HAP-1 (cell line): ENCODE measurements at places on chromosomes 4 and X.
A peak's percentile ranks its signal among the peaks of the same experiment; 100 is the strongest.

- DNase-seq: no peak
Observed at GRCh38 chr4:73317092-73317491, 58.5 kb upstream of the ANKRD17 start.

DNA sequence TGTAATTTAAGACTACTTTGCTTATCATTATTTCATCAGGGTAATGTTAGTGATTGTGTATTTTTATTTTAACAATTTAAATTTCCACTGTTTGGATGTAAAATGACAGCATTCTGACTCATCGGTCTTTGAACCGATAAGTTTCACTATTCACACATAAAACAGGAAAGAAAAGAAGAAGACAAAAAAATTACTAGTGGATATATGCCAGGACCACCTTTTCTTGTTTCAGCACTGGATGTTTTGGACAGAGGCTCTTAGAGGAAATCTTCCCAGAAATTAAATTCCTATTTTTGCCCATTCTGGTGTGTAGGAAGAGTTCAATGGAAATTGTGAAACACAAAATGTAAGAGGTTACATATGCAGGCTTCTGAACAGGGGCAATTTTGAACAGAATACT is 57.4 kb downstream of the VEGFC start:
- no peak for DNase-seq

DNA sequence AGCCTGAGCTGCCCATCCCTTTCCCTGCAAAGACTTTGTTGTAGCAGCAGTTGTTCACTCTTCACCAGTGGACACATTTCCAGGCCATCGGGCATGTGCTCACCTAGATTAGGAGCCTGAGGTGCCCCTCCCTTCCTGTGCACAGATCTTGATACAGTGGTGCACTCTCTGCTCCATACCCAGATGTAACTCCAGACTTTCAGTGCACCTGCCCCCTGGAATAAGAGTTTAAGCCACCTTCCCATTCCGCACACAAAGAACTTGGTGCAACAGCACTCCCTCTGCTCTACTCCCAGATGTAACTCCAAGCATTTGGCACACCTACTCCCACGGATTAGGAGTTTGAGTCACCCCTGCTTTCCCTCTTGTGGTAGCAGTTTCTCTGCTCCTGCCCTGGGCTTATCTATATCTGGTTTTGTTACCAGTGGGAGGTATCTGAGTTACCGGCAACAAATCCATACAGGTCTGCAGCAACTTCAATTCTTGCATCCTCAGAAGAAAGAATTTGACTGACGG is 36.0 kb upstream of the PLK4 start:
- DNase-seq: no peak

DNA sequence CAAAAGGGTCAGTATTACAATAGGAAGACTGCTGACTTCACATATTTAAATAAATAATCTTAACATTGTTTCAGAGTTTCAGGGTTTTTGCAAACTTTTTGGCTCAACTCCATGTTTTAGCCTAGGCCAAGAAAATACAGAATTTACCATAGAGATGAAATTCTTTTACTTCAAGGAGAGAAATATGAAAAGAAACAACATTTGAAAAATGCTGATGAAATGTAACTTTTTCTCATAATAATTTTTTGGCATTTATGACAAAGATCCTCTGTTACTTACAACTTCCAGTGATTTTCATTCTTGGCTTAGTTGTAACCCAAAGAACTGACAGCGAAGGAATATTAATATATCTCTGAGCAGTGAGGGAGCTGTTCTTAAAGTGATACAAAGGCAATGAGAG is 316.1 kb upstream of the EMCN start:
- DNase-seq: no peak

DNA sequence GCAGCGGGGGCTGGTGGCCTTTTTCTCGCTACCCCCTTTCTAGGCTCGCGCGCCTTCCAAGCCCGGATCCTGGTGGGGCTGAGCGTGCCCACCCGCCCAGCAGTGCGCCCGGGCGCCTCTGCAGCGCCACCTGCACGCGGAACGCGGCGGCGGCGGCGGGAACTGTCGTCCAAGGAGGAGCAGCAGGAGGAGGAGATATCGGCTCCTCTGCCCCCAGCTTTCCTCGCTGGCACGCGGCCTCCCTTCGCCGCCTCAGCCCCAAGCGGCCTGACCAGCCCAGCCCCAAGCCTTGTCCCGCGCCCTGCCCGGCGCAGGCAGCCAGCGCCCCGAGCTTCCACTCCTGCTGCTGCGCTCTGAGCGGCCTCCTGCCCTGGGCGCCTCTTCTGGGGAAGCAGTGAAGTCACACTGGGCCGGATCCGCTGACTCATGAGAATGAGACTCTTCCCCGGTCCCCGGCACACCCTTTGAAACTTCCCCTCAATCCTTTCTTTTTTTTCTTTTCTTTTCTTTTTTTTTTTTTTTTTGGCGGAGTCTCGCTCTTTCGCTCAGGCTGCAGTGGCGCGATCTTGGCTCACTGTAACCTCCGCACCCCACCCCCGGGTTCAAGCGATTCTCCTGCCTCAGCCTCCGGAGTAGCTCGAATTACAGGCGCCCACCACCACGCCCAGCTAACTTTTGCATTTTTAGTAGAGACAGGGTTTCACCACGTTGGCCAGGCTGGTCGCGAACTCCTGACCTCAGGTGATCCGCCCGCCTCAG is 10.6 kb upstream of the ELF4 start:
- peak; percentile 68 for DNase-seq

- DNase-seq: no peak
Observed at GRCh38 chr4:43339435-43339834, 446.9 kb downstream of the GRXCR1 start.

- DNase-seq: no peak
Observed at GRCh38 chr4:4655901-4656300, 114.1 kb upstream of the STX18 start.

GRCh38 chr4:76965866-76966579 is 16.5 kb downstream of the SEPTIN11 start:
- no peak for DNase-seq

DNA sequence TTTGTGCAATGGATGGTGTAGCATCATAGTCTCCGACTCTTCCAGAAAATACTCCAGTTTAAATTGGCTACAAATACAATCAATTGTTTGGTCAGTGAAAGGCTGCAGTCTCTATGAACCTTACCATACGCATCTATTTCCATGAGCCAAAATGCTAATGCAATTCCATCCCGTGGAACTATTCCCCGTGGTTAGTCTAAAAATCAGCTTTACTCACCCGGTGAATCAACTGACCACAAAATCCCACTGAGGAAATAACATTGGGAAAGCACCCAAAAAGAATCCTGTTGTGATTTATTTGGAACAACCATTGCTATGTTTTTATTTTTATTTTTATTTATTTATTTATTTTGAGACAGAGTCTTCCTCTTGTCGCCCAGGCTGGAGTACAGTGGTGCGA is 87.1 kb downstream of the DHX15 start:
- no peak for DNase-seq

GRCh38 chrX:45602151-45602550 is 401.5 kb upstream of the DIPK2B start:
- no peak for DNase-seq

GRCh38 chr4:126755506-126755905 is 877.3 kb upstream of the INTU start:
- DNase-seq: no peak

DNA sequence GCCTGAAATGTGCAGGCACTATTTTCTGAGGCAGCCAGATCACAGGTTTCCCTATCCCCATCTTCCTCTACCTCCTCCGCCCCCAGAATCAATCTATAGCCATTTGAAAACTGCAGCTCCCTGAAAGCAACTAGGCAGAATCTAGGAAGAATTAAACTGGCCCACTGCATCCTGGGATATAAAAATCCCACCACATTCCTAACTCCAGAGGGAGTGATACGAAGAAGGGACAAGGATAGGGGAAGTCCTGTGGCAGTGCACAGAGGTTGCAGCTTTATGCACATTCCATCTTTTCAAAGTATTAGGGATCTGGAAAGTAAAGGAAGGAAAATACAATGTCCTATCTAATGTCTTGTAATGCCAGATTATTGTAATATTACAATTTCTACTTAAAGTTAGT is 18.3 kb upstream of the HERC3 start:
- no peak for DNase-seq

DNA sequence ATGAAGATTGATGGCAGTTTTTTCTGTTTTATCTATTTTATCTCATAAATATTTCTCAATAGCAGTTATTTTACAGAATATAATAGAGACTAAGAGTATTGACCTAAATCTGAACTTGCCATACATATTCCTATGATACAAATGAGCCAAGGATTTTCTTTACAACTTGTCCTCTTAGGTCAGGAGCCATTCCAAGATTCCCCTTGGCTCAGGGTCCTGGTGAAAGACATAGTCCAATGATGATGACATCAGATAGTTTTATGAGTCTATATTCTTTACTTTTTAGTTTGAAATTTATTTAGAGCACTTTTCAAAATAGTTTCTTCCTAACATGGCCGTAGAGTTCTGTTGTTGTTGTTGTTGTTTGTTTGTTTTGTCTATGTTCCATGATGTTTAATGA is 869.1 kb upstream of the GRID2 start:
- no peak for DNase-seq

GRCh38 chr4:67465763-67466052 is 79.6 kb downstream of the CENPC start:
- DNase-seq: no peak

DNA sequence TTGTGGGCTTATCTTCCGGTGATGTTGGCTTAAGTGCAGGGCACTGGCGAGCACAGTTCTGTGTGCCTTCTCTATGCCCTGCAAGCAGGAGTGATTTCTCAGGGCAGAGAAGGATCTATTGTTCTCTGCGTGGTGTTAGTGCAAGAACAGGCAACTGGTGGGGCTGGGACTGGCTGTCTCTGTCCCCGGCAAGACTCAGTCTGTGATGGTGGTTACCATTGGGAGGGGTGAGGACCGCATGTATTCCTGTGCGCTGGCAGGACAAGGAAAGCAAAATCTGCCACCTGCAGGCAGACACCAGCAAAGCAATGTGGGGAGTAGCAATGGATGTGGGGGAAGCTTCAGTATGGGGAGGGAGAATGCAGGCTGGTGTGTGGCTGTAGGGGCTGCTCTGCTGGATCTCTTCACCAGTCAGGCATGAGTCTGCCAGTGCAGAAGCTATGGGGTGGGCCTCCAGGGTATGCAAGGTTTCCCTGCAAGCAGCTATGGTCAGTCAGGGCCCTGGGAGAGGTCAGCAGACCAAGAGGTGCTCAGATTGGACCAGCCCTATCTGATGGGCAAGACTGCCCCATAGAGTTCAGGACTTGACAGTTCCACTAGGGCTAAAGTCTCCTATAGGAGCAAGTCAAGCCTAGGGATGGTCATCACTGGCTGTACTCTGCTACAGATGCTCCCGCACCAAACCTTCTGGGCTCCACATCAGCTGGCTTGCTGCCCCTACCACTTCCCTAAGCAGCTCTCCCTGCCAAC is 16.8 kb downstream of the PF4 start:
- no peak for DNase-seq

DNA sequence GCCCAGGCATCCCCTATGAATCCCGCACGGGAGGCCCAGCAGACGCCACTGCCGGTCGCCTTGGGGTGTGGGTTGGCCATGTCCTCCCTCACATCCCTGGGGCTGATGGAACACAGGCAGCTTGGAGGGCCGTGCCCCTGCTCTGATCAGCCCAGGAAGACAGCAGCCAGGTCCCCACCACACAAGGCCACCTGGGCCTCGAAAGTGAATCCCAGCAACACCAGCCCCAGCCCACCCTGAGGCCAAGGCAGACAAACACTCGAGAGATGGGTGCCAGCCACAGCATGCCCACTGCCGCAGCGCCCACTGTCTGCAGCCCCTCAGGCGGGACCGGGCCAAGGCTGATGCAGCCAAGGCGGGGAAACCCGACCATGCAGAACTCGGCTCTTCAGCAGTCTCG is 85.5 kb downstream of the HMX1 start:
- DNase-seq: no peak

DNA sequence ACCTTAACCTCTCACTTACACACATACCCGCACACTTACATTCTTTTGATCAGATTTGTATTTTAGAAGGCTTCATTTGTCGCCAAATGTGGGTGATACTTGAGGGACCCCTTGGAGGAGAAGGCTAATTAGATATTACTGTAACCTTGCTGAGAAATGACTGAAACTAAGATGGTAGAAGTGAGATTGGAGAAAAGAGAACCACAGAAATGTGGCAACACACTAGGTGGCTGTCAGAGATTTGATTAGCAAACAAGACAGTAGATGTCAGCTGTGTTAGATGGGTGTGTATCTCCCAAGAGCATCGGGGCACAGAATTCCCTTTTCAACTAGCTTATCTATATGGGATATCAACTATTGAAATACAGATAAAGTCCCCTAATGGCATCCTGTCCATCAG is 149.3 kb upstream of the FABP2 start:
- no peak for DNase-seq

- no peak for DNase-seq
Observed at GRCh38 chr4:160414496-160414895, 1311.6 kb downstream of the RAPGEF2 start.

DNA sequence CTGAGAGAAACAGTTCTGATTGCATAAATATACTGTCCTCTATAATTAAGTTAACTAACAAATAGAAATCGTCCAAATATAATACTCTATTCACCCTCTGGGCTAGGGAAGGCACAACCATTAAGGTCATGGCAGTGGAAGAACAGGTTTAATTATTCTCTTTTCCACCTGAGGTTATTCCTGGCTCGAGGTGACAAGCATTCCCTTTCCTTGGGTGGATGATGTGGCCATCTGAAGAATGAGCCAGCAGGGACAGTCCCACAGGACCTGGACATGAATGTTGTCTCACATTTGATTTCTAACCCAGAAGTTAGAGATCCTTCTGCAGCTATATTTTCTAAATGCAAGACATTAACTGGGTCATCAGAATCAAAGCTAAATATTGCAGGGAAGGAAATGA is 5.5 kb downstream of the IBSP start:
- no peak for DNase-seq

- no peak for DNase-seq
Observed at GRCh38 chr4:112318239-112319142, 21.3 kb downstream of the ALPK1 start.

GRCh38 chrX:42149765-42150164 is 226.4 kb upstream of the CASK start:
- no peak for DNase-seq

GRCh38 chrX:103423955-103424638 is 47.8 kb downstream of the BEX3 start:
- DNase-seq: no peak

- DNase-seq: no peak
Observed at GRCh38 chr4:151021637-151022334, 6.7 kb upstream of the LRBA start.

DNA sequence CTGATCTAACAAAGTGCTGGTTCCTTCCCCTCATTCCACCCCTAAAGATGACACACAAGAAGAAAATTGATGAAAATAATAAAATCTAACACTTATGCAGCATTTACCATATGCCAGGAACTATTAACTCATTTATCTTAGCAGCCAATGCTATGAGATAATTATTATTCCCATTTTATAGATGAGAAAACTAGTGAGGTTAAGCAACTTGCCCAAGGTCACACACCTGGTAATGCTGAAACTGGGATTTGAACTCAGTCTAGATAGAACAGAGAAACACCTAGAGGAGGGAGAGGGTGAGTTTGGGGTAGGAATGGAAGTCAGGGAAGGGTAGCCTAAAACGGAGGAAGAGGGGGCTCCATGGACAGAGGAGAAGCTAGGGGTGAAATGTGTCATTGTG is 18.6 kb downstream of the RBMX start:
- DNase-seq: no peak

GRCh38 chr4:83664741-83665140 is 128.8 kb downstream of the GPAT3 start:
- DNase-seq: no peak
